ENCODE measurements at places on chromosomes 3 and 15. TPM values are rescaled to one million over a fixed set of nuclear protein-coding genes. Genes with fewer than 3 reads are reported as not detected.

GRCh38 chr3:79976466-79976865 is 208.7 kb upstream of the ROBO1 start:
- no peak overlapping the region for H3K4me3 ChIP-seq
- H3K27ac ChIP-seq = no peak overlapping the region
- H3K27me3 ChIP-seq = no peaks in the 10 kb centered on the region
- no peak for DNase-seq

DNA sequence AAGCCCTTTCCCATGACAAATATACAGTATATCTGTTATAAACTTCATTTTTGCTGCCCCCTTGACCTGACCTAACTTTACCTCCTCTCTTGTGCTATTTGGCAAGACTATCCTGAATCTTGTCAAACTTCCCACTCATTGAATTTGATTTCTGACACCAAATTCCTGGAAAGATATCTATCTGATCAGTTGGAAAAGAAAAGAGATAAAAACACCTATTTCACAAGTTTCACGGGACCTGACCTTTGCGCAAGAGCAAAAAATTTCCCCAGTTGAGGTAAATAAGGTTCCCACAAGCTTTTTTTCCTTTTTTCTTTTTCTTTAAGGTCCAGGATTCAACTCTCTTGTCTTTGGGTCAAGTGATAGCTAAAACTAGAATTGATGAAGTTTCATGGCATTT is 189.2 kb upstream of the LPP start:
- no peak for DNase-seq
- no peaks in the 10 kb centered on the region for H3K36me3 ChIP-seq
- H3K4me1 ChIP-seq = peaks cover 28% of the 10 kb centered on the region
- no peak overlapping the region for H3K27ac ChIP-seq
- peaks cover 4% of the 10 kb centered on the region for H3K27me3 ChIP-seq

- DNase-seq = no peak
- no peaks in the 10 kb centered on the region for H3K36me3 ChIP-seq
- H3K4me3 ChIP-seq = no peak overlapping the region
- no peak overlapping the region for H3K27ac ChIP-seq
- H3K27me3 ChIP-seq = peaks cover 25% of the 10 kb centered on the region
These were observed 79.2 kb upstream of the ABHD17C start for GRCh38 chr15:80615783-80616391.

GRCh38 chr15:70340494-70340870 is 242.8 kb upstream of the TLE3 start:
- no peak overlapping the region for H3K4me3 ChIP-seq
- H3K27ac ChIP-seq = no peak overlapping the region
- no peaks in the 10 kb centered on the region for H3K36me3 ChIP-seq
- DNase-seq = no peak
- no peaks in the 10 kb centered on the region for H3K4me1 ChIP-seq

Gene CGNL1
- not detected for total RNA-seq

DNA sequence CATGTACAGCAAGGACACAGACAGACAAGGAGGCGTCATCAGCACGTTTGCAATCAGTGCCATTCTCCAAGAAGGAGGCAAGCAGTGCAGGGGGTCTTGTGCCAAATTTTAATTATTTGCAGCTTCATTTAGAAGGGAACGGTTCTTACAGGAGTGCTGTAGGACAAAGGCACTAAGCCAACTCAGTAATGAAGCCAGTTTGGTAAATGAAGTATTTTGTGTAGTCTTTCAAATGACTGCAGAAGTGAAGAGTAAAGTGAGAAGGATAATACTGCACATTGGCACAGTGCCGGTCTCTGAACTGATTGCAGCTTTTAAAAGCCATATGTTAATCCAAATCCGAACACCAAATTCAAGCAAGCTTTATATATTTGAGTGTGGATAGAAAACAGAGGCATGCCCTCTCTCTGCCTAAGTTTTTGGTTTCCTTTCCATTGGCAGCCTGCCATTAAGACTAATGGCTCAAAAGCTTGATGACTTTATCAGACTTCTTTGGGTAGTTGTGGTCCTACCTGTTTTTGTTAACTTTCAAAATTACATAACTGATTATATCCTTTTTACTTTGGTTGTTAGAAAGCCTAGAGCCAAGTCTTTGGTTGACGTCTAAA is 101.3 kb downstream of the SENP2 start:
- no peak overlapping the region for H3K4me3 ChIP-seq

Gene PCOLCE2
- not detected for total RNA-seq

GRCh38 chr3:114089675-114090074 is 33.1 kb downstream of the QTRT2 start:
- no peak for DNase-seq
- H3K27me3 ChIP-seq = peaks cover 10% of the 10 kb centered on the region
- H3K36me3 ChIP-seq = peaks cover 30% of the 10 kb centered on the region
- H3K4me1 ChIP-seq = peaks cover 1% of the 10 kb centered on the region
- no peak overlapping the region for H3K4me3 ChIP-seq

DNA sequence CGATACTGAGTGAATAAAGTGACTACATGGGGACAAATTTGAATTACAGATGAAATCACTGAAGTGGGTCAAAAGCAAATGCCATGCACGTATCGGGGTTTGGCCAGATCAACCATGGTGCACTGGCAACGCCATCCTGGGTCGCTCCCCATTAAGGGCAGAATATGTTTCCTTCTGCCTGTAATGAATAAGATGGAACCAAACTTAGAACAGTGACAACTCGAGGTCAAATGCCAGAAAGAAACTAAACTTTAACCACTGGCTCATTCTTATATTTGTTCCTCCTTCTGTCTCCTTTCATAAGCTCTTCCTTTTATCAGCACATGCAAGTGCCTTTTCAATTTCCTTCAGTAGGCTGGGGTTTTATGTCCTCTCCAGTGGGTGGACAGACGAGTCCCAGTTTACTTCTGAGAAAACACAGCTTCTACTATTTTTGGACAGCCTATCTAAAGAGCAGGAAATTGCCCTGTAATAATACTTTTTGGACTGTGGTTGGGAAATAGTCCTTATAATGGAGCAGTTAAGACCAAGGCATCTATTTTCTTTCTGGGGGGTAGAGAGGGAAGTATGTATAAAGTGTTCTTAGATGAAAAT is 61.4 kb downstream of the WHAMM start:
- no peak for DNase-seq
- no peak overlapping the region for H3K4me3 ChIP-seq
- no peak overlapping the region for H3K27ac ChIP-seq
- no peaks in the 10 kb centered on the region for H3K27me3 ChIP-seq
- peaks cover 1% of the 10 kb centered on the region for H3K4me1 ChIP-seq

DNA sequence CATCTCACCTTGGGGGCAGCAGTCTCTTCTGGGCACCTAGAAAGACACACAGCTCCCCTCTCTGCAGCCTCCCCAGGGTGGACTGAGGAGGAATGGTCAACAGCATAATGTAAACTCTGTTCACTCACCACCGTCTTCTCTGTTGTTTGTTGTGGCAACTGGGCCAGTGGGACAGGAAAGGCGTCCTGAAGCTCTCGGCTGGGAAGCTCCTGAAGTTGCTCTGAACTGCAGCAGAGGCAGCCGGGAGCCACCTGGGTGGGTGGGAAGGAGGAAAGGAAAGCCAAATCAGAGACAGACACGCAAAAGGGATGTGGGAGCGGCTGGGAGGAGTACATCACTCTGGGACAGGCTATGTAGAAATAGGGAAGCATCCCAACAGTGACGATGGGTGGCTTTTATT is 52.7 kb downstream of the MYLK start:
- no peak overlapping the region for H3K4me3 ChIP-seq
- H3K27me3 ChIP-seq = peaks cover 3% of the 10 kb centered on the region
- no peak overlapping the region for H3K27ac ChIP-seq
- no peaks in the 10 kb centered on the region for H3K4me1 ChIP-seq

GRCh38 chr15:64667736-64668161 is 107.6 kb downstream of the RBPMS2 start:
- no peaks in the 10 kb centered on the region for H3K27me3 ChIP-seq
- no peak overlapping the region for H3K27ac ChIP-seq
- peaks cover 4% of the 10 kb centered on the region for H3K4me1 ChIP-seq
- H3K4me3 ChIP-seq = no peak overlapping the region
- H3K36me3 ChIP-seq = peaks cover 13% of the 10 kb centered on the region

DNA sequence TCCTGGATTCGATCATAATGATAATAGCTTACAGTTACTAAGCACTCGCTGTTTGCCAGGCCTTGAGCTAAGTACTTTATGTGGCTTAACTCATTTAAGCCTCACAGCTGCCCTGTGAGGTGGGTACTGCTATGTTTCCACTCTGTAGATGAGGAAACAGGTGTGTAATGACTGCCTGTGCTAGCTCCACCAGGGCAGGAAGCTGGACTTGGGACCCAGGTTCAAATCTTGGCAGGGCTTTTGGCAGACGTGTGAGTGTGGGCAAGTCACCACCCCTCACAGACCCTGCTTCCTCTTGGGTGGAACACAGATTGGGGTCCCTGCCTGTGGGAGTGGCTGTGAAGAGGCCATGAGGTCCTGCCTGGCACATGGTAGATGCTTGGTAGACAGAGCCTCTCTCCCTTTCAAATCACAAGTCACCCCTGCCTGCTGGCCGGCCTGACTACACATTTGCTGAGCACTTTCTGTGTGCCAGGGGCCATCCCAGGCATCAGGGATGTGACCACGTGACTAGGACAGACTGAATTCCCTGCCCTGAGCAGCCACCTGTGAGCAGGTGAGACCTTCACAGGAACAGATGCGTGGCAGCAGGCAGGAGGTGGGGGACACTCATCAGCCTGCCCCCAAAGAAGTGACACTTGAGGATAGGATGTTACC is 3.7 kb downstream of the EFCC1 start:
- H3K4me3 ChIP-seq = no peak overlapping the region
- H3K27me3 ChIP-seq = peaks cover 48% of the 10 kb centered on the region
- no peak for DNase-seq
- no peak overlapping the region for H3K27ac ChIP-seq

DNA sequence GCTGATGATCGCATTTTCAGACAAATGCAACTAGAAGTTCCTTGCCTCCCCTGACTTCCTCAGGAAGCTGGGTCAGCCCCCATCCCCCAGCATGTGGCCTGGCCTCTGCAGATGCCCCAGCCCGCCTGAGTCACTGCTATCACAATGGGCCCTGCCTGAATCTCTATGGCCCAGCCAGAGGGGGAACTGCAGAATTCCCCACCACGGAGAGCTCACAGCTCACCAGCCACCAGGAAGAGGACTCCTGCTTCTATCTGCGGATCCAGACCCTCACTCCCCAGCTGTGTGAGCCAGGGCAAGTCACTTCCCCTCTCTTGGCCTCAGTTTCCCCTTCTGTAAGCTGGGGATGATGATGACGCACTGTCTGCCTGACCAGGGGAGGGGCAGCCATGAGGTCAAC is 6.9 kb downstream of the PLXND1 start:
- peaks cover 50% of the 10 kb centered on the region for H3K27me3 ChIP-seq
- H3K36me3 ChIP-seq = no peaks in the 10 kb centered on the region
